SIG-M5 (cell line): ENCODE measurements at places on chromosomes 1 and 21.

- no peak for DNase-seq
Measured at GRCh38 chr1:156767879-156768604, 707 bp downstream of the PRCC start.

DNA sequence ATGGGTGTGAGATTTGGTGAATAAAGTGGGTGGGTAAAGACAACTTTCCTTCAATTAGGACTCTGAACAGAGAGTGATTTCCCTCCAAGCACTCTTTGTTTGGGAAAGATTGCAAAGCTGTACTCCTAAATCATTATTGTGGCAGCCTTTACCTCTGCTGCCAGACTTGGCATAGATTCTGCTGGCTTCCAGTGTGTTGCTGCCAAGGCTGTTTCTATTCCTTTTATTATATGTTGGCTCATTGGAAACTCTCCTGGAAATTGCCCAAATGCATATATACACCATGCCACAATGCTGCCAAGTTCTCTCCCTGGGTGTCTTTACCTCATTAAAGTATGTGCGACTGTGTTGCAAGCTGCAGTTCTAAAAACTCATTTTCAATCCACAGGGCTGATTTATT is 668.0 kb downstream of the MRPL39 start:
- DNase-seq = no peak

DNA sequence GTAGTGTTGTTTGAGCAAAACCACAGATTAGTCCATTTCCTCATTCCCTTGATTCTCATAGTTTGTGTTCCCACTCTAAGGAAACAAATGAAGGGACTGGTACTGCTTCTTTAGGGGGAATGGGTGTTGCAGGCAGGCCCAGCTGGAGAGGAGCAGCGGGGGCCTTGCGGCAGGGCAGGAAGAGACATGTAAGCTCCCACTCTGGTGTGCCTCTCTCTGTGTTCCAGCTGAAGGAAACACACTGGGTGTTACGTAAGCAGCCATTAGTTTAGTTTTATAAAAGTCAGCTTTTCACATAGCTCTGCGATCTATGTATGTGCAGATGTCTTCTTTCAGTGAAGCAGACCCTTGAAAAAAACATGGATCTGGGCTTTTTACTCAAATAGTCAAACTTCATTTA is 99.5 kb downstream of the CACHD1 start:
- DNase-seq = no peak

GRCh38 chr1:217091561-217091960 is 368.3 kb upstream of the ESRRG start:
- DNase-seq = no peak

GRCh38 chr1:210362526-210362925 is 33.8 kb downstream of the HHAT start:
- no peak for DNase-seq

DNA sequence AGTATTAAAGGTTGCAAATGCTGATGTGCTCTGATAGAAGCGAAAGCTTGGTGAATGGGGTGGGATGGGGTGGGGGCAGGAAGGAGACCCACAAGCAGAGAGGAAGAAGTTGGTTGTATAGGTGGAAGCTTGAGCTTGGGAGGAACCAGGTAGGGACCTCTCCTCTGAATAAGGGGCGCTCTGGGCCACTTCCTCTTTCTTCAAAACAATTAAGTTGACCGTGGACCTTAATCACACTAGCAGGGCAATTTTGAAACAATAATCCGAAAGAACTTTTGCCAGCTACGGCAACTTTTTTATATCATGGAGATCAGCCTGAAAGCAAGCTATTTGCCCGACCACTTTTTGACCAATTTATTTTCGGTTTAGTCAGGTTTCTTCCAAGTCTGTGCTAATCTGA is 1.9 kb upstream of the DYRK1A start:
- no peak for DNase-seq

GRCh38 chr21:37200641-37201480 is 66.3 kb downstream of the VPS26C start:
- DNase-seq = no peak

DNA sequence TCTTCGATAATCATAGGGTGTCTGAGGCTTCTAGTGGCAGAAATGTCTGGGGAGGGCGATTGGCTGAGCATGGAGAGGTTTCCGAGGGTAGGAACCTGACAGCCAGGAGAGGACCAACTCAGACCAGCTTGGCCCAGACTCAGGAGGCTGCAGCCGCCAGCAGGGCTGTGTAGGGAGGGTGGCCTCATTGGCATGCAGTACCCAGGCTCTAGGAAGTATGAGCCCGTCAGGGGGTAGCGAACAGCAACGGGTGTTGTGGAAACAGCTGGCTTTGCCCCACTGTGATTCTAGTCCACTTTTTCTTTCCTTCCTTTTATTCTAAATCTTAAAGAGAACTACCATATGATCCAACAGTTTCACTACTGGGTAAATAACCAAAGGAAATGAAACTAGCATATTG is 103.3 kb downstream of the DIRAS3 start:
- no peak for DNase-seq

DNA sequence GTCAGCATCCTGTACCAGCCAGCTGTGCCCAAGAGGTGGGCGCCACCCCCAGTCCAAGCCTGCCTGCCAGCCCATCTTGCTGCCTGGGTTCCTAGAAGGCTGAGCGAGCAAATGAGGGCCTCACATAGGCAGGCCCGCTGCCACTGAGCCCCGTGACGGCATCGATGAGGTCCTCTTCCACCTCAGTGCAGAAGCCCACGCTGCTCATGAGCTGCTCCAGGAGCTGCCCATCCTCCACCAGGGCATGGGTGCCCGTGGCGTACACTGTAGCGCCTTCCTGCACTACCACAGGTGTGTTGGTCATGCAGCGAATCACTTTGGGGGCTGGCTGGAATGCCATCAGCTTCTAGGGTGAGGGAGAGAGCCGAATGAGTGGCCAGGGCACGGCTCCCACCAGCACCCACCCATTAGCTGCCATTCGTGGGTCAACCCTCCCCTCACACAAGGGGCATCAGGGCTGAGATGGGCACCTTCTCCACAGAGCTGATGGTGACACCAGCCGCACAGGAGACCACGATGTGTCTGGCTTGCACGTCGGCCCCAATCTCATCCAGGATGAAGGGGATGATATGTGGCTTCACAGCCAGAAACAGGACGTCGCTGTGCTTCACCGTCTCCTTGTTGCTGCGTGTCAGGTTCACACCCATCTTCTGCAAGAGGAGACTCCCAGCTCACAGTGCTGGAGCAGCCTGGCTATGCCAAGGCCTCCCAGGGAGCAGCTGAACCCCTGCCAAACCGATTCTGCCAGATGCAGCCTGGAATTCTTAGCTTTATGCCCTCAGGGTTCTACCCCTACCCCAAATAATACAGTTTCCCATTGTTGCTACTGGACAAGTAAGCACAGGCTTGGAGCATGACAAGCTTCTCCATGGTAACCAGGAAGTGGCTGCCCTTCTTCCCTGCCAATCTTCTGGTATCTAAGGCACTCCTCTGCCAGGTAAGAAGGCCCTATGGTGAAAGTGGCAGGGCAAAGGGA is 2.0 kb downstream of the PYCR2 start:
- no peak for DNase-seq

- DNase-seq = no peak
Measured at GRCh38 chr1:71532343-71532742, 451.5 kb upstream of the ZRANB2 start.

GRCh38 chr1:29672416-29673227 is 436.3 kb downstream of the PTPRU start:
- no peak for DNase-seq

DNA sequence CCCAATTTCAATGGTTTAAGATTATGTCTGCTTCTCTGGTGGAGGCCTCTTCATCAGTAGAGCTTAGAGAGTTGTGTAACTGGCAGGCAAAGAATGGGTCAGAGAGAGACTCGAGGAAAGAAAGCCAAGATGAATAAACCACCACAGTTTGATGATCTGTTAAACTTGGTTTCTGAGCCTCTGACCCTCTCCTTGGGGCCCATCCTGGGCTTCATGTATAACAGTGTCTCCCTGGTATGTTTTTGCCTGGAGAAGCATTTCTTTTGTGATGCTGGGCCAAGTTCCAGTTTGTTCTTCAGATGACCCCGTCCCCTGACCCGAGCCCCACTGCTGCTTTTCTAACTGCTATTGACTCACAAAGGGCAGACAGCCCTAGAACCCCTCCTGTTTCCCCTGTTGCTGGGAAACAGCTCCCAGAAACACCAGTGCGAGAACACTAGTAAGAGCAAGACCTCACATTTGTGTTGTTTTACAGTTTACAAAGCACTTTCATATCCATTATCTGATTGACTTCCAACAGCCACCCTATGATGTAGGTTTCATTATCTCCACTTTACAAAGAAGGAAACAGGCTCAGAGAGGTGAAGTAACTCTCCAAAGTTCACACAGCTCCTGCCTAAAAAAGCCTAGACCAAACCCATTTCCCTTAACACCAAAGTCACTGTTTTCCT is 9.0 kb downstream of the CD2 start:
- DNase-seq = no peak

DNA sequence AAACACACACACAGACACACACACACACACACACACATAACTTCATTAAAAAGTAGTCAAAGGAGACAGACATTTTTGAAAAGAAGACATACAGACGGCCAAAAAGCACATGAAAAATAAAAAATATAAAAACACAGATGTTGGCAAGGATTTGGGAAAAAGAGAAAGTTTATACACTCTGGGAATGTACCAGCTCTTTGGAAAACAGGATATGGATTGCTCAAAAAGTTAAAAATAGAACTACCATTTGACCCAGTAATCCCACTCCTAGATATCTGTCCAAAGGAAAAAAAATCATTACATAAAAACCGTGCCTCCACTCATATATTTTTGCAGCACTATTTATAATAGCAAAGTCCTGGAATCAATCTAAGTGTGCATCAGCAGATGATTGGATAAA is 128.4 kb upstream of the C21orf91 start:
- no peak for DNase-seq

- no peak for DNase-seq
Measured at GRCh38 chr1:145719230-145720079, at the start of gene CD160. Gene CD160 (plus strand): TSS chr1:145719499. CDS start chr1:145728328, 8,829 bp downstream.

- no peak for DNase-seq
Measured at GRCh38 chr1:62608905-62609304, 11.6 kb downstream of the ANGPTL3 start.

- no peak for DNase-seq
Measured at GRCh38 chr1:221939607-221940006, 197.7 kb upstream of the DUSP10 start.

- no peak for DNase-seq
Measured at GRCh38 chr1:243758647-243759046, 91.4 kb downstream of the AKT3 start.

DNA sequence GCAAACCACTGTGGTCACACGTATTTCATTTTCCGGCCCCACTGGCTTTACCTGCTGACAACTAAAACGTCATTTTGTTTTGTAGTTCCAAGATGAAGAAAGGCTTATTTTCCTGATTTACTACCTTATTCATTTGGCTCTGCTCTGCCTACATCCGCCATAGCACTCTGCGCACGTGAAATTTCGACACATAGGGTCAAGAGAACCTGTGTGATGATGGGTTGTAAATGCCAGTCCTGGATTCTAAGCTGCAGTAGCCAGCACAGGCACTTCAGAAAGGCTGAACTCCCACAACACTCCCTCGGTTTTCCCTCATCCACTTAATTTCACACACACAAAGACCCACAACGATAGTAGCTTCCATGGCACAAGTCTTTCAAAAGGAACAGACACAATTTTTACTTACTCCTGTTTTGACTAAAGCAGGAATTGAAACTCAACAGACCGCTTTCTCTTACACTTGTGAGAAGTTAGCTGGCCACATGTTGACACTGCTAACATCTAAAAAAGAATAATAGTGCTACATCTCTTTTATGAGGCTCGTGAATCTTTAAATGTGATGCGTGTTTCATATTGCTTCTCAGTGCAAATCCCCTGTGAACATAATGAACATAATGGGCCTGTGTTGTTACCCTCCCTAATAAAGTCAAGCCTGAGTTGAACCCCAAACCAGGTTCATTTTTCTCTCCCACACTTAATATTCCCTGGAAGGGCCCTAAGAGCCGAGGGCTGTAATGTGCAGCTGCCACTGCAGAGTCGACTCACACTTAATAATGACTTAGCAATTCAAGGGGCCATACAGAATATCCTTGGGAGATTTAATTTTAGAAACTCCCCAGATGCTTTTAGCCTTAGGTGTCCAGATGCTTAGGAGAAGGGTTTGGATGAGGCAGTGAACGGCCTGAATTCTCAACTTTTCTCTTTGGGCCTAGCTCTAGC is 1.5 kb upstream of the RUNX1 start:
- DNase-seq = no peak

DNA sequence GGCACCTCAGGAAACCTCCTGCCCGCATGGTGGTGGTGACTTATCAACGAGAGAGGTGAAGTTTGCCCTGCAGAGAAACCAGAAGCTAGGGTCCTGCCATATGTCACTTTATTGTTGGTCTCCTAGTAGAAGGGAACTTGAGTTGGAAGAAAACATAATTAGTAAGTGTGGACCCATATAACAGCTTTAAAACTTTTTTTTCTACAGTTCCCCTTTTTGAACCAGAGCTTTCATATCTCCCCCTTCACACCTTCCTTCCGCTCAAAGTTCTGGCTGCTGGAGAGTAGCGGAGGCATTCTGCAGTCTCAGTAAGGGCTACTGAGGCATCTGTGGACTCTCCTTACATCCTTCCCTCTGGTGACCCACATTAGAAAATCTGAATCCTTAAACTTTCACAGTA is 48.9 kb downstream of the PHC2 start:
- DNase-seq = no peak

GRCh38 chr21:17428484-17428869 is 84.4 kb upstream of the CXADR start:
- no peak for DNase-seq

DNA sequence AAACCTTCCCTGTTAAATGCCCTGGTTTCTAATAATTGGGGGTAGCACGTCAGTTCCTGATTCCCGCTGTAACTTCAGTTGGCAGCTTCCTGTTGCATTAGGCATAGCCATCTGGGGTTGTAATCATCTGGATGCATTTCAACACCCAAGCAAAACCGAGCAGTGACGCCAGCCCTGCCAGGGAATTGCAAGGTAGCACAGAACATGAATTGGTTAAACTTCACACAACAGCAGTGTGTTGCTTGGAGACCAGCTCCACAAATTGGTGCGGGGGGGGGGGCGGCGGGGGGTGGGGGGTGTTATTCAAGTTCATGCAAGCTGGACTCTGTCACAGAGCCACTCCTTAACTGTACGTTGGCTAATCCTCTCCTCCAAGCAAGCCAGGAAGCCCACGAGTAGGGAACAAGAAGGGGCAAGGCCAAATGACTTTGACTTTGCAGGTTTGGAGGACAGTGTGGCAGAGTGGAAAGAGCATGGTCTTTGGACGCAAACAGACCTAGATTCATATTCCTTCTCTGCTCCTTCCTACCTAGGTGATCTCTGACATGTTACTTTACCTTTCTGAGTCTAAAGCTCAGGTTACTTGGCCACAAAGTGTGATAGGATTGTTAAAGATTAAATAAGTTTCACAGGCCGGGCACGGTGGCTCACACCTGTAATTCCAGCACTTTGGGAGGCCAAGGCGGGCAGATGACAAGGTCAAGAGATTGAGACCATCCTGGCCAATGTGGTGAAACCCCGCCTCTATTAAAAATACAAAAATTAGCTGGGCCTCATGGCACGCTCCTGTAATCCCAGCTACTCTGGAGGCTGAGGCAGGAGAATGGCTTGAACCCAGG is 4.7 kb downstream of the LAX1 start:
- peak; percentile 95 for DNase-seq
